Skeletal muscle cell (primary cell): ENCODE measurements at places on chromosomes 11 and 22.

GRCh38 chr11:90318651-90319050 is 95.8 kb upstream of the CHORDC1 start:
- no peak for DNase-seq

- no peak for DNase-seq
These were observed 79.8 kb downstream of the CLPB start for GRCh38 chr11:72354356-72355115.

GRCh38 chr11:68521969-68522652 is 61.6 kb downstream of the PPP6R3 start:
- no peak for DNase-seq

GRCh38 chr11:70463478-70464255 is 65.3 kb downstream of the CTTN start:
- DNase-seq: no peak

GRCh38 chr11:125978778-125979407 is 33.0 kb downstream of the VSIG10L2 start:
- no peak for DNase-seq

GRCh38 chr22:44497218-44497904 is 672 bp downstream of the RTL6 start:
- DNase-seq: no peak

- no peak for DNase-seq
These were observed 141.6 kb downstream of the CRYBB2 start for GRCh38 chr22:25360891-25361645.

GRCh38 chr11:134999590-134999989 is 587.5 kb upstream of the B3GAT1 start:
- DNase-seq: no peak

GRCh38 chr11:65720211-65720934 is at the start of gene RNASEH2C:
RNASEH2C (minus strand) TSS chr11:65720798; CDS start chr11:65720758, 40 bp downstream.
- peak; percentile 31 for DNase-seq

GRCh38 chr11:128365044-128365443 is 222.3 kb downstream of the ETS1 start:
- DNase-seq: no peak

- DNase-seq: no peak
These were observed 31.7 kb downstream of the POLR3H start for GRCh38 chr22:41512421-41513194.

- DNase-seq: peak; percentile 39
These were observed 118.1 kb downstream of the BBOX1 start for GRCh38 chr11:27158456-27159334.

- DNase-seq: no peak
These were observed 10.5 kb upstream of the ZBTB16 start for GRCh38 chr11:114049050-114049449.

DNA sequence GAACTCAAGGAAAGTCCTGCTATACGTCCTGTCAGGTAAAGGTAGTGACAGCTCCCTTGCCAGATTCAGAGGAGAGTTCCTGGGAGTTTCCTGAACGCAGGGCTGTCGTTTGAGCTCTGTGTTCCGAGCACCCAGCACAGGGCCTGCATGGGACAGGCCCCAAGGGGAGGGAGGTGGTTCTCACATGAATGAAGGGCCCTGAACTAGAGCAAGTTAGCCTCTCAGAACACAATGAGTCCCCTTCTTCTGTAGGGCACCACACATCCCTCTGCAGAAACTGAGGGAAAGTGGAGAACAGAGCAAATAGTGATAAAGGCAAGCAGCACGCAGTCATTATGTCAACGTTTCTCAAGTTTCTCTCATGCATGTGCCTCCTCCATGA is 35.3 kb downstream of the NEU3 start:
- DNase-seq: no peak

GRCh38 chr11:41308286-41308685 is 151.2 kb downstream of the LRRC4C start:
- DNase-seq: no peak

DNA sequence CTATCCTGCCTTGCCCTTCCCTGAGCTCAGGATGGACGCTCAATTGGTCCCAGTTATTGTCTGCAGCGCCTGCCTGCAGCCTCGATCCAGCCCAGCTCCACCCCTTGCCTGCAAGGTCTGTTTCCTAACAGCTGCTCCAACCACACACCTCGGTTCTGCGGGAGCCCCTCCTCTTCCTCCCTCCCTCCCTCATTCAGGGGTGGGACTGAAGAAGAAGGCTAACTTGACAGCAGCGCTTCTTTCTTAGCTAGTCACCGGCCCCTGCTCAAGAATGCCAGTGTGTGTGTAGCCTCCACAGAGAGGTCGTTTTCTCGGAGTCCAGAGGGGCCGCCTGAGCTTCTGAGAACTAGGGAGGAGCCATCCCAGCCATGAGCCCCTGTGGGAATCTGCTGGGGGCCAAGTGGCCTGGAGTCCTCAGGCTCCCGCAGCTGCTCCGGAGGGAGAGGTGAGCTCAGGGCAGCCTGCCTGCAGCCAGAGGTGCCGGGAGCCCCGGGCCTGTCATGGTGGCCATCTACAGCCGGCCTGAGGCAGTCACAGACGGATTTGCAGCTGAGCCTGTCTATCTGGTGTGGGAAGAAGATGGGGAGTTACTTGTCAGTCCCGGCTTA is 36.1 kb downstream of the LIMK2 start:
- peak; percentile 81 for DNase-seq

GRCh38 chr11:107691000-107691750 is 20.7 kb downstream of the SLN start:
- DNase-seq: no peak

DNA sequence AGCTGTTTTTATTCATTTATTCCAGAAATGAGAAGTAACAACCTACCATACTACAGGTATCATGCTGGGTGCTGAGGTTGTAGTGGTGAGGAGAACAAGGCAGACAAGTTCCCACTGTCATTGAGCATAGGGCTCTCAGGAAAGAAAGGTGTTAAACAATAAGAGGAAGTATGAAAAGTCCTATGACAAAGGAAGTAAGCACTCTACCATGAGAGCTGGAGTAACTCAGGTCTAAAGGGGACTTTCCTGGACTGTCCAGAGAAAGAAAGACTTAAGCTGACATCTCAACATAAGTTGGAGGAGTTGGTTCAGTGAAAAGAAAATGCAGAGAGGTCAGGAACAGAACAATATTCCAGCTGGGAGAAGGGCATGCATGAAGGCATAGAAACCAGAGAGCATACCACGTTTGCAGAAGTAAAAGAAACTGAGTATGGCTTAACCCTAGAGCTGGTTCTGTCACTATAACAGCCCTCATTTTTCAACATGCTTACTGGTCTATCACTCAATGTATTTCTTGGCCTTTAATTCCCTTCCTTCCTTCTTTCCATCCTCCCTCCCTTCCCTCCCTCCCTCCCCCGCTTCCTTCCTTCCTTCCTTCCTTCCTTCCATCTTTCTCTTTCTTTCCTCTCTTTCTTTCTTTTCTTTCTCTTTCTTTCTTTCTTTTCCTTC is 137.8 kb upstream of the BDNF start:
- DNase-seq: no peak

DNA sequence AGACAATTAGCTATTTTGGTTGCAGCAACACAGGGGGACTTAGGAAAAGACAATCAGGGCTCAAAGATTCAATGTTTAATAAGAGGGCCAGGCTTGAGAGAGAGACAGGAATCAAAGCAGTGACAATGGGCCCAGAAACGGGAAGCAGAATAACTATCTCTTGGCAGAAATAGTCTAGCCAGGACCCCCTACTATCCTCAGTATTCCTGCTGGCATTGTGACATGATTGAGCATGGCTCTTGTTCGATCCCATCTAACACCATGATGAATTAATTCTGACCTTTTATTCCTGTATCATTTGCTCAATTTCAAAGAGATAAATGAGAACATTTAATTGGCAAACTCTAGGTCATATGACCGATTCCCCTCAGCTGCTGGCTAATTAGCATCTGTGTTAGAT is 12.8 kb upstream of the ANO5 start:
- no peak for DNase-seq

DNA sequence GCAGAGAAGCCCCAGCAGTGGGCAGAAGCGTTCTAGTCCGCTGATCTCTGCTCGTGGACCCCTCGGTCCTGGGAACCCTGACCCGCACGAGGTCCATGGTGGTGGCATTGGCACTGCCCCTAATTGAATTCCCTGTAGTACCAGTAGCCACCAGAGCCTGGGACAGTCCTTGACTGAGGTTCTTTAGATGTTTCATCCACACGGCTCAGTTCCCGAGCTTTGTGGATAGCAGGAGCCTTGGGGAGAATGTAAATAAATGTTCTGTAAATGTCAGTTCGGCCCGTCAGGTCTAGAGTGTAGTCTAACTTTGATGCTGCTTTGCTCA is 39.4 kb upstream of the SEPTIN5 start:
- DNase-seq: no peak

DNA sequence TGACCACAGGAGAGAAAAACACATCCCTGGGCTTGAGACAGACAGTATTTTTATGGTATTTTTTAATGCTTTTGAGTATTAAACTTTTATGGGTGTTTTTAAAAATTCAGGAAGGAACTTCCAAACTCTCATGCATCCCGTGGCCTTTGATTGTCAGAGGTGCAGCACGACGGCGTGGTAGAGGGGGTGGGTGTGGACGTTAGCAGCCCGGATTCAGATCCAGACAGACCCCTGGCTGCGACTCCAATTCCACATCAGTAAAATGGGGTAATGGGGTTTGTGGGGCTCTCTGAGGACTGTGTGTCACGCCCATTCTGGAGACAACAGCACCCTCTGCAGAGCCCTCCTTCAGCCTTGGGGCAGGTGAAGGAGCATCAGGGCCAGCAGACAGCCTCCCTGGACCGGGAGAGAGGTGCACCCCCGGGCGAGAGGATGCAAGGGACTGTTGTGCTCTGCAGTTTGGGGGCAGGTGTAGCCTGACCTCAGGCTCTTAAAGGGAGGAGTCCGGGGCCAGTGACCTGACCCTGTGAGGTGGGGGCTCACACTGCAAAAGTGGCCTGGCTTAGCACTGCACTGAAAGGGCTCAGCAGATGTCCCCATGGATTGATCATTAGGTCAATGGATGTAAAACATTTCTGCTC is 1024.3 kb downstream of the TBC1D22A start:
- DNase-seq: no peak

GRCh38 chr11:111301842-111302118 is 3.4 kb downstream of the POU2AF3 start:
- DNase-seq: no peak

GRCh38 chr11:9851366-9851765 is 187.5 kb downstream of the SWAP70 start:
- peak; percentile 31 for DNase-seq

GRCh38 chr22:42553475-42554361 is at the start of gene SERHL2:
SERHL2 (plus strand) TSS chr22:42553956; CDS start chr22:42554021, 65 bp downstream.
- DNase-seq: peak; percentile 37

DNA sequence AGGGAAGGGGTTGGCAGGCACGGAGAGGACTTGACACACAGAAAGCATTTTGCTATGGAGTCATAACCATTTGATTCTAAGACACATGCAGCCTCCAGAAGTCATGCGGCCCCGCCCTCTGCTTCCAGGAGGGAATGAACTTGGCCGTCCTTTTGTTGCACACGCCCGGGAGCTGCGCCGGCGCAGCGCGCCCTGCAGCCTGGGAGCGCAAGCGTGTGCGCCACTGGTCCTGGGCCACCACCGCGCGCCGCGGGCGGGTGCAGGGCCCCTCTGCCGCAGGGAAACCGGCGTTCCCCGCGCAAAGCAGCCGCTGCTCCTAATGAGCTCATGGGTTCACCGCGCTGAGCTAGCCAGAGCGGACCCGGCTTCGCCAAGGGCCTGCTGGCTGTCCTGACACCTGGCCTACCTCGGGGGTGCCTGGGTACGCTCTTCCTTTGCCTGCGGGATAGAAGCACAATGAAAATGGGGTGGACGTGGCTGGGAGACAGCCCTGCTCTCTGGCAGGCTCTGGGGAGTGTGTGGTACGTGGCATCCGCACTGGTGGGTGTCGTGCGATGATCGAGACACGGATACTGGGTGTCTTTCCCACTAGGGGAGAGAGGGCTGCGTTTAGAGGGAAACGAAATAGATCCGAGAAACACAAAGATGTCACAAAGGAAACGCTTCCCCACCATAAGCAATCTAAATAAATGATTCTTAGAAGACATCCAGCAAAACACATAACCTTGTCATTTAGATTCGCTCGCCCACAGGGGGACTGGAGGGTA is 669 bp downstream of the MICAL3 start:
- DNase-seq: no peak

- DNase-seq: no peak
These were observed 893.3 kb downstream of the FAM181B start for GRCh38 chr11:81840380-81840779.

DNA sequence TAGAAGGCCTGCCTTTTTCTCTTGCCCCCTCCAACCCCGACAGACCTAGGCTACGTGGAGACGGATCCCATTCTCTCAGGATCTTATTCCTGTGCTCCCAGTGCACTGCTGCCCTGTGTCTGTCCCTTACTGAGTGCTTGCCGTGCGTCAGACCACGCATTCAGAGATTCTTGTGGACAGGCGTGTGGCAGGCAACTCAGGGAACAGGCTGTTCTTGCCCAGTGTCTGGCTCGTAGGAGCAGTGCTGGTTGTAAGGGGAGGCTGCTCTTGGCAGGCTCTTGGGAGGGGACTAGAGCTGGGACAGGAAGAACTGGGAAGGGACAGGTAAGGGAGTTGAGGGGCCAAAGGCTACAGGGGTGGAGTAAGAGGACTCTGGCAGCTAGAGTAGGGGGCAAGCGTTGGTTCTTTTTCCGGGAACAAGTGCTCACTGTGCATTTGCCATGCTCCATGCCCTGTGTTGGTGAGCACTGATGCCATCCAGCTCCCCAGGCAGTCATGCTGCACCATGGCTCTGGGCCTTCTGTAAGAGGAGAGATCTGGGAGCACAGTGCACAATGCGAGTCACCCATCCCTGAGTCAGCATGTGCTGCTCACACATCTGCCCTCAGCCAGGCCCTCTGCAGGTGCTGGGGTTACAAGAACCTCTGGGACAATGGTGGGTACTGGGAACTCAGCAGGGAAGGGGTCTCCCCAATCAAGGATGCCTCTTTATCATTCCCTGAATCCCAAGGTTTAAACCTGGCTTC is 119.1 kb downstream of the TBC1D22A start:
- no peak for DNase-seq

- DNase-seq: no peak
These were observed 9.8 kb downstream of the ZNF74 start for GRCh38 chr22:20403779-20404140.

- no peak for DNase-seq
These were observed 1.3 kb downstream of the SLC39A13 start for GRCh38 chr11:47409440-47410369.

DNA sequence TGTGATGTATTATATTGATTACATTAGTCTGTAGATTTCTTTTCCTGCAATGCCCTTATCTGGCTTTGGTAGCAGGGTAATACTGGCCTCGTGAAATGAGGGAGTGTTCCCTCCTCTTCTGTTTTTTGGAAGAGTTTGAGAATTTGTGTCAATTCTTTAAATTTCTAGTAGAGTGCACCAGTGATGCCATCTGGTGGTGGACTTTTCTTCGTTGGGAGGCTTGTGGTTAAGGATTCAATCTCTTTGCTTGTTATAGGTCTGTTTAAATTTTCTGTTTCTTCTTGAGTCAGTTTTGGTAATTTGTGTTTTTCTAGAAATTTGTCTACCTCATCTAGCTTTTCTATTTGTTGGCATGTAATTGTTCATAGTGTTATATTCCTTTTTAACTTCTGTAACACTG is 18.9 kb downstream of the SHANK3 start:
- no peak for DNase-seq

DNA sequence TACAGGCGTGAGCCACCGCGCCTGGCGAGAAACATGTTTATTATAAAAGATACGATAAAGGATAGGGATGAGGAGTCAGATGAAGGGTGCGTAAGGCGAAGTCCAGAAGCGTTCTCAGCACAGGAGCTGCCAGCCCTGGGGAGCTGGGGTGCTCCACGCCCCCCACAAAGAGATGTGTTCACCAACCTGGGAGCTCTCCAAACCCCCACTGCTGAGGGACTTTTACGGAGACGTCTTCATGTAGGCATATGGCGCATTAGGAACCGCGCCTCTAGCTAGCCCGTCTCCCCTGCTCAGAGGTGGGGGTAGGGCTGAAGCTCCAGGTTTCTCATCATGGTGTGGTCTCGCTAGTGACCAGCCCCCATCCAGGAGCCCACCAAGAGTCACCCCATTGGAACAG is 8.4 kb upstream of the ZBED4 start:
- DNase-seq: no peak
